ENCODE measurements at places on chromosomes 5 and 9.
A peak's percentile ranks its signal among the peaks of the same experiment; 100 is the strongest.

DNA sequence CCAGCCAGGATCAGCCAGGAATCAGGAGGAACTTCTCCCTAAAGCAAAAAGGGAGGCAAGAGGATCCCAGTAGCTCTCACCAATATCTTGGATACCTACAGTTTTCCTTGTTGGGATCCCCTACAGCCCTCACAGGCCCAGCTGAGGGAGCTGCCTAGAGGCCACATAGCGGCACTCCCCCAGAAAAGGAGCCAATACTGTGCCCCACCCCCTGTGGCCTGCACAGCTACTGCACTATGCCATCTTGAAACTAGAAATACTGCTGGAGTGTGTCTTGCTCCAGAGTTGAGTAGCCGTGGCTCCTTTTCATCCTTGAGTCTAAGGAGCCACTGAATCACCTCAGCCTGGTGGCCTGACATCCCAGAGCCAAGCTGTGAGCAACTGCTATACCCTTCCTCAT is 22.3 kb upstream of the TRPM6 start:
- no peak for DNase-seq

DNA sequence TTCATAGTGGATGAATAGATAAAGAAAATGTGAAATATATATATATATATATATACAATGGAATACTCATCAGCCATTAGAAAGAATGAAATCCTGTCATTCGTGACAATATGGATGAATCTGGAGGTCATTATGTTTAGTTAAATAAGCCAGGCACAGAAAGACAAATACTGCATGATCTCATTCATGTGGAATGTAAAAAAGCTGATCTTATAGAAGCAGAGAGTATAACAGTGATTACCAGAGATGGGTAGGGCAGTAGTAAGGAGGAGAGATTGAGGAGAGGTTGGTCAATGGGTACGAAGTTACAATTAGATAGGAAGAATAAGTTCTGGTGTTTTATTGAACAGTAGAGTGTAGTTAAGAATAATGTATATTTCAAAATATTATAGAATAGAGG is 19.7 kb upstream of the PCDHAC2 start:
- DNase-seq = no peak

GRCh38 chr5:169702693-169703481 is 65.8 kb downstream of the DOCK2 start:
- DNase-seq = no peak

DNA sequence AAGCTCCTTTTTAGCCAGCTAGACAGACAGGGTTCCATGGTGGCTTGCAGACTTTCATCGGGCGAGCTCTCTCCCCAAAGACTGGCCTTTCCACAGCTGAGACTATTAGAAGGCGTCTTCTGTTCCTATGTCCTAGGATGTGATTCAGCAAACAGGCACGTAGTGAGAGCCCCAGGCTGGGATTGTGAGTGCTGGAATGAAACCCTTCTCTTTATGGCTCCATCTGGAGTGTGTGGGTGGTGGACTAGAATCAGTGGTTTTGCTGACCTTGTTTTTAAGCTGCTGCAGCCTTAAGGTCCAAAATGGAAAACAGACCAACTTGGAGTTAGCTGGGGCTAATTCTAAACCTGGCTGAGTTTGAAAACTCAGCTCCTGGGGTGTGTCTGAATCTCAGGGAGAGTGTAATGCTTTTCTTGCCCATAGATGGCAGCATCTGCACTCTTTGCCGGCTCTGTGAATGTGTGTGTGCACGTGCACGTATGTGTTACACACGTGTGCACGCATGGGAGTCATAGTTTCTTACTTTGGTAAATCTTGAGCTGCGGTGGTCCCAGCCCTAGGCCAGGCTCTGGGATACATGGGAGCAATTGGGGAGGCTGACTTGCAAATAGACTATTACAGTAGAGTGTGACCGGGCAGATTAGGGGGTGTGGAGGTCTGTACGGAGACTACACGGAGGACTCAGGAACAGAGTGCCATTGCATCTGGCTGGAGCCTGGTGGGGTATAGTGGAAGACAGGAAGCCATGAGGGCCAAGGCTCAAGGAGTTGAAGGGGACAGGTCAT is 10.7 kb downstream of the GSN start:
- peak; percentile 93 for DNase-seq

DNA sequence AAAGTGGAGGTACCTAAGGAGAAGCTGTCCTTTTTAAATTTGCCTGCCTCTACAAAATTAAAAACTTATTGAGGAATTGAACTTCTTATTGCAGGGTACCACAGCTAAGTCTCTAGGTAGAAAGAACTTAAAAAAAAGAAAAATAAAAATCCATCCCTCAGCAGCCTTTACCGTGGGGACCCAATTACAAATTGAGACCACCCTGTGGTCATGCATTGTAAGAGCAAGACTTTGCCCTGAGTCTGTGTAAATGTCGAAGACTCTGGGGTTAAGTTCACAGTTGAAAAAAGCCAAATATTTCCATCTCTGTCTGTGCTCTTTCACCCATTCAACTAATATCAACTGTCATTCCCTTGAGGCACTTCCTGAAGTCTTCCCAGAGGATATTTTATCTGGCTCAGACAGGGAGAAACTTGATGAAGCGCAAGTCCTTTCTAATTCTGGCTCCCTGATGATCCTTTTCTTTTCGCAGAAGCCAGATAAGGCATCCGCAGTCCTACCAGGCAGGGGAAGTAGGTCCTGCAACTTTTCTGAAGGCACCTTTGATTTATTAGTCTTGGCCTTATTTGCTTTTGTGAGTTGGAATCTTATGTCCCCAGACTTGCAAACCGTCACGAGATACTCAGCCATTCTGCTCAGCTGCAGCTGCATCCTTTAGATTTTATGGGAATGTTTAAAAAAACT is 323.8 kb upstream of the WWC1 start:
- no peak for DNase-seq

DNA sequence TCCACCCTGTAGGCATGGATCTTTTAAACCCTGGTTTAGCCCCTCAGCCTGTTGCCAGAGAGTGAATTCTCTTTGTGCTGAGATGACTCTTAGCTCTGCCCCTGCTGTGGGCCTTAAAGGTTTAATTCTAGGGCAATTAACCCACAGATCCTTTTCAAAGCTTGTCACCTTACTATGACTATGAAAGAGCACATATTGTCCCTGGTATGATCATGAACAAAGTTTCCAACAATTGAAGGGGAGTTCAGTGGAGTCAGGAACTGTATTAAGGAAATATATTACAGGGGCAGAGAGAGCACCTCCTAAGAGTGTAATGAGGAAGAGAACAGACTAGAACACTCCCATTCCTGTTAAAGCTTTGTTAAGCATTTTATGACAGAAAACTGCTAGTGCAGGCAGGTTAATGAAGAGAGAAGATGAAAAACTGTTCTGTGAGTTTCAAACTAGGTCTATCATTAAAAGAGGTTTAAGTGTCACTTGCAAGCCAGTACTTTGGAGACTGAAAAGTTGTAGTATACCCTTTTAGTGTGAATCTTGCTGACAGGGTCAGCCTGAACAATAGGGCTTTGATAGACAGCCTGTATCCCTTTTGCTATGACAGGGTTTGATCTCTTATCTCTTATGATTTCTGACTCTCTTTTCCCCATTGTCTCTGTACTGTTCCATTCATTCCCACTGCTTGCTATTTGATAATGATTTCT is 104.2 kb upstream of the ELL2 start:
- no peak for DNase-seq

- DNase-seq = no peak
Measured at GRCh38 chr5:139262059-139262741, 31.3 kb upstream of the MATR3 start.

- DNase-seq = no peak
Measured at GRCh38 chr5:86546044-86546443, 71.7 kb upstream of the COX7C start.

DNA sequence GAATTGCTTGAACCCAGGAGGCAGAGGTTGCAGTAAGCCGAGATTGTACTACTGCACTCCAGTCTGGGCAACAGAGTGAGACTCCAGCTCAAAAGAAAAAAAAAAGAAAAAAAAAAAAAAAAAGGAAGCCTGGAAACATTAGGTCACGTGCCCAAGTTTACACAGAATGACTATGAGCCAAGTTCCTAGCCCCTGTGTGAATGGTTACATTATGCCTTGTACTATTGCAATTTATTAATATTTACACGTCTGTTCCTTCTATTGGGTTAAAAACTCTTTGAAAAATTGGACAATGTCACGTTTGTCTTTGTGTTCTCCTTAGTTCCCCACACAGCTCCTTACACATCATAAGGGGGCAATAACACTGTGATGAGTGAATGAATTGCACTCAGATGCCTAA is 33.5 kb upstream of the SLC28A3 start:
- no peak for DNase-seq

- DNase-seq = no peak
Measured at GRCh38 chr5:147892696-147893296, 13.5 kb downstream of the C5orf46 start.

DNA sequence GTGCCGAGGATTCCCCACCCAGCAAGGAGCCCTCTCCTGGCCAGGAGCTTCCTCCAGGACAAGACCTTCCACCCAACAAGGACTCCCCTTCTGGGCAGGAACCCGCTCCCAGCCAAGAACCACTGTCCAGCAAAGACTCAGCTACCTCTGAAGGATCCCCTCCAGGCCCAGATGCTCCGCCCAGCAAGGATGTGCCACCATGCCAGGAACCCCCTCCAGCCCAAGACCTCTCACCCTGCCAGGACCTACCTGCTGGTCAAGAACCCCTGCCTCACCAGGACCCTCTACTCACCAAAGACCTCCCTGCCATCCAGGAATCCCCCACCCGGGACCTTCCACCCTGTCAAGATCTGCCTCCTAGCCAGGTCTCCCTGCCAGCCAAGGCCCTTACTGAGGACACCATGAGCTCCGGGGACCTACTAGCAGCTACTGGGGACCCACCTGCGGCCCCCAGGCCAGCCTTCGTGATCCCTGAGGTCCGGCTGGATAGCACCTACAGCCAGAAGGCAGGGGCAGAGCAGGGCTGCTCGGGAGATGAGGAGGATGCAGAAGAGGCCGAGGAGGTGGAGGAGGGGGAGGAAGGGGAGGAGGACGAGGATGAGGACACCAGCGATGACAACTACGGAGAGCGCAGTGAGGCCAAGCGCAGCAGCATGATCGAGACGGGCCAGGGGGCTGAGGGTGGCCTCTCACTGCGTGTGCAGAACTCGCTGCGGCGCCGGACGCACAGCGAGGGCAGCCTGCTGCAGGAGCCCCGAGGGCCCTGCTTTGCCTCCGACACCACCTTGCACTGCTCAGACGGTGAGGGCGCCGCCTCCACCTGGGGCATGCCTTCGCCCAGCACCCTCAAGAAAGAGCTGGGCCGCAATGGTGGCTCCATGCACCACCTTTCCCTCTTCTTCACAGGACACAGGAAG is 120.2 kb downstream of the RGS3 start:
- DNase-seq = no peak

DNA sequence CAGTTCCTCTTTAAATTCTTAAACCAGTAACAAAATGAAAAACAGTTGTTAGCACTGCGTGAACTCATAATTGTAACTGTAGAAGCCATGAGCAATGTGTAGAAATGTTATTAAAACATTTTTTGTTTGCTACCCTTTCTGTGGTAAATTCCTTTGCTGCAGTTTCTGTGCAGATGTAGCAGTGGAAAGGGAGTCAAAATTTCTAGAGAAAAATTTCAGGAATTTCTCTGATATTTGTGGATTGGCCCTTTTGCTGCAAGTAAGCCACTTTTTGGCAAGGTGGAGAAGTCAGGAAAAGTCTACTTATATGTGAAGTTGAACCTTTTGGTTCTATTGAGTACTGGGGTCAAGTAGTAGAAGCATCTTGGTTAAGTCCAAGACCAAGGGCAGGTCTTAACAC is 10.1 kb downstream of the FBXL7 start:
- DNase-seq = no peak

GRCh38 chr9:1298046-1298445 is 247.9 kb downstream of the DMRT2 start:
- no peak for DNase-seq

- DNase-seq = no peak
Measured at GRCh38 chr9:137456061-137456863, 2.9 kb downstream of the NSMF start.

DNA sequence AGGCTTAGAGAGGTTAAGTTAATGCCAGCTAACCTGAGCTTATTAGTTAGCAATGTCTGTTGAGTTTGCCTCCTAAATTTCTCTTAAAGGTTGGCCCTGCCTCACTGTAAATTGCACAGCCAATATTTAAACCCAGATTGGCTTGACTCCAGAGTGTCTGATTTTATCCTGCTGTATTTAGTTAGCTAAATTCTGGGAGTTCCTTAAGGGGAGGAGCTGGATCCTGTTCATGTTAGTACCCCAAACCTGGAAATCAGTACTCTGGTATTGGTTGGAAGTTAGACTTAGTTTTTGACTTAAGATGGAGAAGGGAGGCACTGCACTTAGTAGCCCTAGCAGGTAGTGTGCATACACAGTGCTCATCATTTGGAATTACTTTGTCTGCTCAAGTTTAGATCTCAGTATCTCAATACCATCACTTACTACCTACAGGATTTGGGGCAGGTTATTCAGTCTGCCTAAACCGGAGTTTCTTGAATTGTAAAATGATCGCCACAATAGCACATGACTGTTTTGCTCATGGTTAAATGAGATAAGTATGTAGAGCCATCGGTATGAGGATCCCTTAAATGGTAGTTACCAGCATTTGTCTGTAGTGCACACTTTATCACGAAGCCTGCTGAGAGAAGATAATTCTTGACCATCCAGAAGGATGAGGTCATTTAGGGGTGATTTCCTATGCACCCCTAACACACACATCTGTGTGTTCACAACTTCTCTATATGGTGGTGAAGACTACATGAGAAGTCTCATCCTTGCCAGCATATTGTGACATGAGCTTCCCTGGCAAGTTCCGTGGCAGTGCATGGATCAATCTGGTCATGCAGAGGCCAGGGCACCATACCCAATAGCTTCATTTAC is 264.8 kb upstream of the TRIM32 start:
- DNase-seq = no peak

GRCh38 chr9:118303216-118303615 is 599.0 kb downstream of the TLR4 start:
- no peak for DNase-seq

DNA sequence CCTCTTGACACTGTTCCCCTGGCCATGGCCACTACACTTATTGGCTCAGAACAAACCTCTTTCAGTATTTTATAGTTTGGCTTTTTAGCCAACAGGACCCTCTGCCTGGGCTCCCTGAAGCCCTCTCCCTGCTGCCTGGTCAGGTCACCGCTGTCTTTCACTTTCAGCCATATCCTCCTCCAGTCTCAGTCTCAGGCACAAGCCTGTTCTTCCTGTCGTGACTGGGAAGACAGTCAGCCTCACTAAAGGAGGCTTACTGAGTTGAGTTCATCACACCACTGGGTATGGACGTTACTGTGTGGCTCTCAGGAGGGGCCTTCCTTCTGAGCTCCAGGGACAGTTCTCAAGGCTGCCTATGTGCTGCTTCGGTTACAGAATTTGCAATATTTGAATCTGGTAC is 2.0 kb downstream of the QSOX2 start:
- no peak for DNase-seq

GRCh38 chr5:92939428-92939827 is 641.6 kb downstream of the NR2F1-AS1 start:
- no peak for DNase-seq
